Inflammatory macrophage (primary cell): ENCODE measurements at places on chromosomes 5 and 9.

GRCh38 chr9:78003730-78004129 is 27.9 kb downstream of the GNAQ start:
- DNase-seq: no peak

DNA sequence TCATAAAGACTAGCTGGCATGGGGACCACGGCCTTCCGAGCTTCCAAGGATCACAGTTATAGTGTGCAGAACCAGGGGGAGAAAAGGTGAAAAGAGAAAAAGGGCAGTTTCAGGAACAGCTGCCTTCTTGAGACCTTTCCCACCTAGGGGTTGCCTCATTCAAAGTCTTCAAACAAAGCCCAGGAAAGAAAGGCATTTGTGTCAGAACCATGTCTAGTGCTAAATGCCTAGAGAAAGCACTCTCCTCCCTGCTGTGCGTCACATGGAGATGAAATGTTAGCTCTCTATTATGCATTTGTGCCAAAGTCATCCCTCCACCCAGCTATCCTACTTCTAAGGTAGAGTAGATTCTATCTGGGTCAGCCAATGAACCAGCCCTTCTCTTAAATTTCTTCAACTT is 1037.3 kb upstream of the WWC1 start:
- no peak for DNase-seq

DNA sequence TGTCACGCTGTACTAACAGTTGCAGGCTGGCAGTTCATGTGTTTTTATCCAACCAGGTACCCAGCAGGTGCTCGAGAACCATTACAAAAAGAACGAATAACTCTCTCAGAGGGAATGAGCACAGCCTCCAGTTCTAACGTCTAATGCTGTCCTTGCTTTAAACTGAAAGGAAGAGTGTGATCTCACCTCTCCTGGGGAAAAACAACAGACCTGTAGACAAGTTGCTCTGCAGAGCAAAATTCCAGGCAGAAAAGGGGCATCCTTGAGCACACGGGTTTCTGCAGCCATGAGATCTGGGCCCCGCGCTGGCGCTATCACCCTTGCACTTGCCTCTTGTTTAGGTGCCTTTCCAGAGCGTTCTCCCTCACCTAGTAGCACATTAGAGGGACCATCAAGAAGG is 92.5 kb upstream of the DNAH5 start:
- DNase-seq: no peak

GRCh38 chr5:858726-859125 is 7.9 kb upstream of the ZDHHC11 start:
- no peak for DNase-seq

DNA sequence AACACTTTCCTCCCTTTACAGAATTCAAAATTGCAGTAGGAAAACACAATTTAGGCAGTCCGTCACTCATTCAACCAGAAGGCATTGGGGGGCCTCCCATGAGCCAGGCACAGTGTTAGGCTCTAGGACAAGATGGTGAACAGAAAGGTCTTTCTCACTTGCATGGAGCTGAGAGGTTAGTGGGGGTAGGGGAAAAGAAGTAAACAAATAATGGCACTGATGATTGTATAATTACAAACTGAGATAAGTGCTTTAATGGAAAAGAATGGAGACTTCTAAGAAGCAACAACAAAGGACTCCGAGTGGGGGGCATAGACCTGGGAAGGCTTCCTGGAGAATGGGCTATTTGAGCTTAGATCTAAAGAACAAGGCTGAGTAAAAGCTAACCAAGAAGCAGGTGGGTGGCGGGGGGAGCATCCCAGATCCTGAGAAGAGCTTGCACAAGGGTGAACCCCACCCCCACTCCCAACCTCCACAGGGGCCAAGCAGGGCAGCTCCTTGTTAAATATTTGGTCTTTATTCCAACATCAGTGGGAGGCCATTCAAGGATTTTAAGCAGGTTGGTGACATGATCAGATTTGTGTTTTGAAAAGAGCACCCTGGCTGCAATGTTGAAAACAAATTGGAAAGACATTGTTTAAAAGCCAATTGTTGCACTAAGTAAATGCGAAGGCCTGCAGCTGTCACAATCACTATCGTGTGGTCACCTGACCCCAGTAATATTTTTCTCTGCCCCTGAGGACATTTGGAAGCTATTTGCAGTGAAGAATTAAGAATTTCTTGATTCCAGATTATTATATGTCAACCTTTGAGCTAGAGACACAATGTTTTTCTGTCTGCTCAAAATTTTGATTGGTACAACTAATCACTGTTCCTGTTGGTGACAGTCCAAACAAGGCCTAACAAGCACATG is 73.9 kb upstream of the EFNA5 start:
- no peak for DNase-seq

DNA sequence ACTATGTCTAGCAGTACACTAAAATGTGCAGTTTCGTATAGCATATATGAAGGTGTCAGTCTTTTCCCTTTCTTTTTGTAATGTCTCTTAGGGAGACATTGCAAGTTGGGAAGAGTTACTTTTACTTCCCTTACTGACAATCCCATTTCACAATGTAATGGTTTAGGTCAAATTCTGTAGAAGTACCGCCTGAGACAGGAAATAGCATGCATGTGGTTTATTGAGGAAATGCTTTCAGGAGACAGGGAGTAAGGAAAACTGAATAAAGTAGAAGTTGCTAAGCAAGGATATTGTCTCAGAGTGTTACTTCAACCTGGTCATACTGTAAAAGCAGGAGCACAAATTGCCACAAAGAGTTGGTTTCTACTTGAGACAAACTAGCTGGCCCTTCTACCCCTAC is 32.1 kb upstream of the MSANTD3 start:
- DNase-seq: peak; percentile 73

GRCh38 chr5:173435447-173435846 is 107.2 kb upstream of the STC2 start:
- DNase-seq: no peak

GRCh38 chr9:80964374-80964773 is 725.0 kb downstream of the TLE1 start:
- no peak for DNase-seq

DNA sequence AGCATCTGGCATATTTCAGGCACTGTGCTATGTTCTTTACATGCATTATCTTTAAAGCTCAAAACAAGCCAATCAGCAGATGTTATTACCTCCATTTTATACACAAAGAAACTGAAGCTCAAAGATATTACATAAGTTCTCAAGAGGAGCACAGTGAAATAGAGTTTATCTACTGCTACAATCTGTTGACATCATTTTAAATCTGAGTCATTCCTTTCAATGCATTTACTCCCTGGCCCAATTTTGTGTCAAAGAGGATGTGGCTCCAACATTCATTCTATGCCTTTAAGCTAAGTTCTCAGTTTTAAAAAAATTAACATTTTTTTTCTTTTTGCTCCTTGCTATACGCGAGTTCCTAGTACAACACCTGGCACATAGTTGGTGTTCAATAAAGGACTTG is 486.3 kb upstream of the ZNF462 start:
- DNase-seq: no peak

DNA sequence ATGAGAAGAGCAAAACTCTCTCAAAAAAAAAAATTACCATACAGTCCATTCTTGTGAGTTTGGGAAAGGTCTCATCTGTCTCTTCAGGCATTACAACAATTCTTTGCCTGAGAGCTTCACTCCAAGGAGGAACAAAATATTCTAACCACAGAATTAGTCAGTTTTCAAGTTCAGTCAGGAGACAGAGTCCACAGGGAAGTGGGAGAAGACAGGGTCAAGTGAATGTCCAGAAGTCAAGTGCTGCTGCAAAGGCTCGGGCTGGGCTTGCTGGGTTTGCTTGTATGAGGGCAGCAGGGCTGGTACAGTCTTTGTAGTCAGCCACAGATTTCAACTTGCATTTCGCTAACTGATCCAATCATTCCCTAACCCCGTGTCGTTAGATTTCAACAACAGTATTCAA is 17.6 kb upstream of the HEXB start:
- peak; percentile 87 for DNase-seq

- DNase-seq: no peak
Measured at GRCh38 chr9:96045811-96046210, 170.3 kb downstream of the ERCC6L2 start.

DNA sequence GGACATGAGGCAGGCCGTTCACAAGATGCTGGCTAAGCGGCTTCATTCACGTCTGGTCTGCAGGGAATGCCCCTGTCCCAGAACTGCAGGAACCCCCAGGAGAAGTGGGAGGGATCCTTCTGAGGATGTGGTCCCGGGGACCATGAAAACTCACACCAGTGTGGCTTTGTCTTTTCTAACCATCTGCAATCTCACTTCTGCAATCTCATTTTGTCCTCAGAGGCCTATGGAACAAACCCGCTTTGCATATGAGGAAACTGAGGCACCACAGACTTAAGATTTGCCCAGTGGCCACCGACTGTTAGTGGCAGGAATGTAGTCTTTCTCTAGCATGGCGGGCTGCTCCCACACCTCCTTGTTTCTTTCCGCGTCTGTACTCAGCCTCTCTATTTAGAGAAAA is 6.9 kb downstream of the CXCL14 start:
- no peak for DNase-seq

DNA sequence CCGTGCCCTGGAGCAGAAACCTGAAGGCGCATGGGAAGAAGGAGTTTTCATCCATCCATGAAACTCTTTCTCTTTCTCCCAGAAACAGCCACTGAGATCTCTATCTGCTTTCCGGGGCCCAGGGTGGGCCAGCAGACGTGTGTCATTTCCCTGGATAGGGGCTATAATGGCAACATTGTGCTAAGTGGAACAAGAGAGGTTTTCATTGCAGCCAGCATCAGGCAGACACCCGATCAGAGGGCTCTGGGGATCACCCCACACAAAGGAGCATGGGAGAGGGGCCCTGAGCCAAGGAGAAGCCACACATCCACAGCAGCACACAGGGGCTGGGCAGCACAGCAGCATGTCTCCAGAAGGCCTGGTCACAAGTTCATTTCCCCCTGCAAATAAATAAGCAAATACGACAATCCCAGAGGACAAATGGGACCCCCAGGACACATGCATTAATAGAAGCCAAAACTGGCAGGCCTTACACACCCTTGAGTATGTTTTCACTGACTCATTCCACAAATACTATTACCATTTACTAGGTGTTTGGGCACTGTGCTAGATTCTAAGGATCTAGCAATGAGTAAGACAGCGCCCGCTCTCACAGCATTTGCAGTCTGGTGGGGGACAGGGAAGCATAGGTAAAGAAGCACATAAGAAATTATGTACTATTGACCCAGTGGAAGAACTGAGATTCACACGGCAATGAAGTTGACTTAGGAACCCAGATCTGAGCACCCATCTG is 4.3 kb upstream of the AFAP1L1 start:
- DNase-seq: no peak

DNA sequence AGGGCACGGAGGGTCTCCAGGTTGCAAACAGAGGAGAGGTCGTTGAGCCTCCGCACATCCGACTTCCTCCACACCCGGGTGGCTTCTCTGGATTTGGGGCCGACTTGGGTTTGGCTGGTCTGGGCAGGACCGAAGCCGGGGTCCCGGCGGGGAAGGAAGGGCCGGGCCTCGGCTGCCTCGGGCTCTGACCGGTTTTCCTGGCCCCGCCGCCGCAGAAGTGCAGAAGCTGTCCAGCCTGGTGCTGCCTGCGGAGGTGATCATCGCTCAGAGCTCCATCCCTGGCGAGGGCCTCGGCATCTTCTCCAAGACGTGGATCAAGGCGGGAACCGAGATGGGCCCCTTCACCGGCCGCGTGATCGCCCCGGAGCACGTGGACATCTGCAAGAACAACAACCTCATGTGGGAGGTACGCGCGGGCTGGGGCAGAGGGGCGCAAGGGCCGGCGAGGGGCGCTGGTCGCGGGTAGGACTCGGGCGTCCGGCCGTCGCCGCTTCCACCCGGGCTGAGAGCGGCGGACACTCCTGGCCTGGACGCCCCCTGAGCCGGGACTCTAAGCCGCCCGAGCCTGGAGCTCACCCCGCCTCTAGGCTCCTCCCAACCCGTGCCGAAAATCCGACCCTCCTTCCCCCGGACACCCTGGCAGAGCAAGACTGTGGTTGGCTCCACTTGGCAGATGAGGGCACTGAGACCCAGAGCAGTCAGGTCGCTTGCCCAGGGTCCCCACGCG is 2.2 kb downstream of the PRDM12 start:
- no peak for DNase-seq

GRCh38 chr5:137442660-137443059 is 56.5 kb downstream of the SPOCK1 start:
- no peak for DNase-seq

- DNase-seq: no peak
Measured at GRCh38 chr5:150505041-150505511, 2.9 kb upstream of the NDST1 start.

GRCh38 chr9:83166372-83166771 is 103.4 kb upstream of the RASEF start:
- no peak for DNase-seq

DNA sequence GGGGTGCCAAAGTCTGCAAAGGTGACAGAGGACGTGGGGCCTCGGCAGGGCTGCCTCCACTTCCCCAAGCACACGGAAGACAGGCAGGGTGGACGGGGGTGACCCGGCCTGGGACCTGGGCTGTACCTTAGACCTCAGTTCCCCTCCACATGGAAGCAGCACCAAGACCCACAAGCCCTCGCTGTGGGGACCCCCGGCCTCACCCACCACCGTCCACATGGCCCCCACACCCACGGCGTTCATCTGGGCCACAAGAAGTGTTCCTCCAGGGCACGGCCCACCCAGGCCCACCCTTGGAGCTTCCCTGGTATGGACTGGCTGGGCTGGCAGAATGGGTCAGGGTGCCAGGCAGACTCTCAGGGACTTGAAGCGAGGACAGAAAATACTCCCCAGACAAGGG is 45.8 kb upstream of the NKD2 start:
- DNase-seq: no peak

DNA sequence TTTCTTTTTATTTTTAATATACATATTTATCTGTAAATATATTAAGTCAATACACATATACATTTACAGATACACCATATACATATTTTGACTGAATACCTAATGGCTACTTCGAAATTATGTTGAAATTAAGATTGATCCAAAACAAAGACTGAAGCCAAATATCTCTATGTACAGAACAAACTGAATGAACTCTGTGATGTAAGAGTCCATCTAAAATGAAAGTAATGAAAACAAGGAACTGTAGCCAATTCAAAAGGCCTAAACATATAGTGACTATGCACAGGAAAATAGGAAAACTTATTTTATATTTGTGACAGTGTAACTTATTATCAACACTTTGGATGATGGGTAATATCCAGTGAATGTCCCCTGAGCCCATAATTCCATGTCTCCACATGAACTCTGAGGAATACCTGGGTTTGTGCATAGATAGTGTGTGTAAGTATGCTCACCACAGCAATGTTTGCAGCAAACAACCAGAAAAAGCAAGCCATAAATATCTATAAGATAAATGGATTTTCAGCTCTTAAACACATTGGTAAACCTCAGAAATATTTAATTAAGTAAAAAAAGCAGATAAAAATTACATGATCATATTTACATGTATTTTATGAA is 517.2 kb upstream of the CDH6 start:
- DNase-seq: no peak

DNA sequence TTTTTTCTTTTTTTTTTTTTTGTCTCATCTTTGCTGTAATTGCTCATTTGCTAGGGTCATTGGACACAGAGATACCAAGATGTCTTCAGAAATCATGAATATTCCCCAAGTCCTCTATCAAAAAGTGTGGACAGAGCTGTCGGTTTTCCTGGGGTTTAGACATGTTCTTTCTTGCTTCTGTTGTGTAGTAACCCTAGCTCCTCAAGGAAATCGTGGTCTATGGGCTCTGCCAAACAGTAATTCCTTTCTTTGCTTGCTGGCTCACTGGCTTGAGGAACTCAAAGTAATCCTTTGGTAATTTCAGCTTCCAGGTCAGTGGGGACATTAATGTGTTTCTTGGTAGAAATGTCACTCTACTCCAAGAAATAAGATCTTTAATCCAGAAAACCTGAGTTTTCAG is 101.7 kb downstream of the TMC1 start:
- no peak for DNase-seq

- no peak for DNase-seq
Measured at GRCh38 chr5:125115195-125115525, 368.7 kb upstream of the ZNF608 start.

GRCh38 chr9:95028853-95029219 is 288.7 kb downstream of the FANCC start:
- no peak for DNase-seq
